ENCODE measurements at places on chromosomes 2 and 18.

DNA sequence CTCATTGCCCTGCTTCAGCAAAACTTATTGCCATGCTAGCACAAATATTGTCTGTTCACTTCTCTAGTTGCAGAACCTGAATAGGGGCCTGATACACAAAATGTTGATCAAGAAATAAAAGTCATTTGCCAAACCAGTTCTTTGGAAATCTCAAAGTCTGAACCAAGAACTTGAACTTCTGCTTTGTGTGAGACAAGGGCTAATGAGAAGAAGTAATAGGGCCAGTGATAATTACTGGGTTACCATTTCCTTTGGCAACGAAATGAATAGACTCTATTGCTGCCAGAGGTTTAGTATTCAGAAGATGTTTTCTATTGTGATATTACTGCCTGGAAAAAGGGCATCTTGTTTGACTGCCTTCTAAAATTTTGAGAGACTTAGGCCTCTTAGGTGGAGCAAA lies 35.0 kb downstream of the TMEFF2 start:
- no peak for DNase-seq

GRCh38 chr2:74100254-74101216 lies 47.2 kb downstream of the BOLA3 start:
- DNase-seq = no peak

DNA sequence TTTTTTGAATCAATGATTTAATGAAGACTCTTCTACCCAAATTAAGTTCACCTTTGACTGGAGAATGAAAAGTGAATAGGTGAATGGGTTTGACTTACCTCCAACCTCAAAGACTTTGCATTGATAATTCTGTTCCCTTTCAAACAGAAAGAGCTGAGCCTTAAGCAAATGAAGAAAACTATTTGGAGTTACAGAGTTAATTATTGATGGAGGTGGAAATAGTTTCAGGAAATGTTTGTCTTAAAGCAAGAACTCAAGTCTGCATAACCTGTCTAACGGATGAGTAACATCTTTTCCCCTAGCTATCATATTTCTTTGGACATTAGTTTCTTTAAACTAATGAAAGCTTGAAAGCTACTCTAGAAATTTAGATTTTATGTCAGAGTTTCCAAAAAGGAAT lies 166.5 kb downstream of the CERS6 start:
- DNase-seq = no peak

GRCh38 chr18:74050807-74051206 lies 96.8 kb downstream of the FBXO15 start:
- no peak for DNase-seq

All from NCI-H1105 (cell line).